ENCODE measurements at places on chromosomes 2 and 18.

GRCh38 chr18:52570975-52571374, 231.0 kb downstream of the DCC start:
- no peak for DNase-seq

- no peak for DNase-seq
These were observed 204.5 kb upstream of the ARL4C start for GRCh38 chr2:234701421-234701820.

DNA sequence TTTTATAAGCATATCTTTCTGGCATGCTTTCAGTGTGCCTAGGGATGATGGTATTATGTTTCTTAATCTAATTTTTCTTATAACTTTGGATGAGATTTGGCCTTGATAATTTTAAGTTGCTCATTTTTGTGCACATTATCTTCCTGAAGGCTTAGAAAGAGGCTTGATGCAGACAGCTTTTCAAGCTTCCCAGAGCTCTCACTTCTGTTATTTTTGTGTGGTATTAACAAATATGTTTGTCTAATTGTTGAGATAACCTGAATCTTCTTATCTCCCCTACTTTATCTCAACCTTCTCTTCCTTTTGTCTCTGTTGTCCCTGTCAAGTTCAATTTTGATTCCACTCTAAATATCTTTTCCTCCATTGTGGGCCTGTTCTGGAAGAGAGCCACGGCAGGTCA, 113.2 kb upstream of the LRRTM1 start:
- DNase-seq, result no peak

DNA sequence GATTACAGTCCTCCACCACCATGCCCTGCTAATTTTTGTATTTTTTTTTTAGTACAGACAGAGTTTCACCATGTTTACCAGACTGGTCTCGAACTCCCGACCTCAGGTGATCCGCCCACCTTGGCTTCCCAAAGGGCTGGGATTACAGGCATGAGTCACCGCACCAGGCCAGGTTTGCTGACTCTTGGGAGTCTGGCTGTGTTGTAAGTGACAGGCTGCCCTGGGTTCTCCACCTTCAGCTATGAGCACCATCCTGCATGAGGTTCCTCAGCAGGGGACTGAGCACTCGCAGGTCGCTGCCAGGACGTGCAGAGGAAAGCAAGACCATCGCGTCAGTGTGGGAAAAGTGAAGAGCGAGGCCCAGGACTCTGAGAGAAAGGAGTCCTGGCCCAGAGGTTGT, 112.6 kb upstream of the NDUFV2 start:
- no peak for DNase-seq

GRCh38 chr2:19916385-19916950, 14.7 kb upstream of the TTC32 start:
- no peak for DNase-seq

DNA sequence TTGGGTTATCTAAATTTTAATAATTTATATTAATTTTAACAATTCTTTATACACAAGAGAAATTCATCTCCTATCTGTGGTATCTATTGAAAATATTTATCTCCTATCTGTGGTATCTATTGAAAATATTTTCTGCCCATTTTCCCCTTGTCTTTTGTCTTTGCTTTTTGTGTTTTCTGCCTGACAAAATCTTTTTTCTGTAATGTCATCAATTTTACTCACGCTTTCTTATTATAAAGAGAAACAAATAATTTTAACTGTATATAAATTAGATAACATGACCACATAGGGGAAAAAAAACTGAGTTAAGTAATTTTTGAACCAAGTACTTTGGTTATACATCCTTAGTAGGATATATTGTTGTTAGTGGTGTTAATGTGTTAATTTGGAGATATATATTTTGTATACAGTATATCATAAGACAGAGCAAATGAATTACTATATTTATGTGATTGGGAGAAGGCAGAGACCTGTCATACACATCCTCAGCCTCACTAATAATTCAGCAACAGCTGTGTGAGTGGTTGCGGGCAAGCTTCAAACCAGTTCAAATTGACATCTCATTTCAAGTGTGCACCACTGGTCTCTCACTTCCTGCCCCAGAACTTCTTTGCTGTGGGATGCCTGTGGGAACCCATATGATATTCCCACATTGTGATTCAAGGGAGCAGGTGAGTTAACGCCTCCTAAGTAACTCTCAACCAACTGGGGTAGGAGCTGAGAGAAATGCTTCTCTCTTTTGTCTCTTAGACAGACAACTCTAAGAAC, 292.4 kb downstream of the SP3 start:
- no peak for DNase-seq

Measured in activated T-helper 1 cell treated with anti-CD3 and anti-CD28 coated beads, Interleukin-2, amount 50 U/mL, for 16 hours (primary cell).